Karpas-422 (cell line): ENCODE measurements at places on chromosomes 11 and 22. TPM values are rescaled to one million over a fixed set of nuclear protein-coding genes. Genes with fewer than 3 reads are reported as not detected.

Gene RAB39A
- total RNA-seq = 36.2 and 52.7 TPM in 2 replicates

- peak overlapping the region; percentile 81 for H3K27ac ChIP-seq
- H3K36me3 ChIP-seq = peaks cover 10% of the 10 kb centered on the region; the same call in 1 of the 2 replicates
- DNase-seq = peak; percentile 85
- H3K4me3 ChIP-seq = peak overlapping the region; percentile 85
- H3K4me1 ChIP-seq = peaks cover 57% of the 10 kb centered on the region
- no peaks in the 10 kb centered on the region for H3K27me3 ChIP-seq
These were observed 1.0 kb upstream of the FKBP2 start for GRCh38 chr11:64239662-64240434.

DNA sequence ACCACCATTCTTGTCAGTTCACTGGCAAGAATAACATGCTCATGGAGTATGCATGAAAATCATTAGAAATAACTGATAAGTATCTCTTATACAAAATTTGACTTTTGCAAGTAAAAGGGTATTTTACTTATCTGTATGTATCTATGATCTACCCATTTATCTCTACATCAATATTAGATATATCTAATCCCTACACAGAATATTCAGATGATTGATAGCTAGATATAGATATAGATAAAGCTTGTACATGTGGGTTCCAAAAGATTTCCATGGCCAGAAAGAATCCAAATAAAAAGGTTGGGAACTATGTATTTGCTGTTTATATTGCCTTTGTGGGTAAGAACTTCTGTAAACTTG lies 185.5 kb downstream of the MAML2 start:
- no peaks in the 10 kb centered on the region for H3K4me1 ChIP-seq
- no peak for DNase-seq
- no peak overlapping the region for H3K27ac ChIP-seq
- H3K27me3 ChIP-seq = no peaks in the 10 kb centered on the region
- H3K36me3 ChIP-seq = no peaks in the 10 kb centered on the region

Gene PDE3B
- not detected in 2 replicates for total RNA-seq

GRCh38 chr22:39592081-39593065 lies 21.8 kb downstream of the CACNA1I start:
- H3K4me1 ChIP-seq = no peaks in the 10 kb centered on the region
- H3K27me3 ChIP-seq = no peaks in the 10 kb centered on the region
- H3K4me3 ChIP-seq = no peak overlapping the region
- H3K36me3 ChIP-seq = no peaks in the 10 kb centered on the region
- H3K27ac ChIP-seq = no peak overlapping the region
- no peak for DNase-seq
